ENCODE measurements at places on chromosomes 7 and 10.

DNA sequence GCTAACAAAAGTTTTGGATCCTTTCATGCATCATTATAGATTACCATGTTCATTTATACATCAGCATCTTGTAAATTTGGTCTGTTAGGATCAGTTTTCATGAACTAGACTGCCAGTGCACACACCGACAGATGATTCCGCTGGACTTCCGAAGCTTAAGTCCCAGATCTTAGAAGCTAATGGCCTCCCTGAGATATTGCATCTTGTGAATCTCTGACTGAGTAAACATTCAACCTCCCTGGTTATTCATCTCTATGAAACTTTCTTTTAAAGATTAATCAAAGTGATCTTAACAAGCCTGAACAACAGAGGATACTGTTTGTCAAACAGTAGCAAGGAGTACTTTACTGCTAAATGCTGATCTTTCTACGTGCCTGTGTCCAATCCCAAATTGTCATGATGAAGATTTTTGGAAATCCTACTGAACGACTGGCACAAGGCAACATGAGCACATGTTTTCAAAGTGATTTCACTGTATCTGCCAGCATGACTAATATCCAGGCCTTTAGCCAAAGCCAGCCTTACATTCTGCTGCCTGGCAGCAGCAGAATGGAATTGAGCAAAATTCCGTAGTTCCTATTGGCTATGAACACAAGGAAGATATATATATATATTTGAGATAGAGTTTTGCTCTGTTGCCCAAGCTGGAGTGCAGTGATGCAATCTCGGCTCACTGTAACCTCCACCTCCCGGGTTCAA, 91.3 kb upstream of the ANK3 start:
- no peak for DNase-seq

DNA sequence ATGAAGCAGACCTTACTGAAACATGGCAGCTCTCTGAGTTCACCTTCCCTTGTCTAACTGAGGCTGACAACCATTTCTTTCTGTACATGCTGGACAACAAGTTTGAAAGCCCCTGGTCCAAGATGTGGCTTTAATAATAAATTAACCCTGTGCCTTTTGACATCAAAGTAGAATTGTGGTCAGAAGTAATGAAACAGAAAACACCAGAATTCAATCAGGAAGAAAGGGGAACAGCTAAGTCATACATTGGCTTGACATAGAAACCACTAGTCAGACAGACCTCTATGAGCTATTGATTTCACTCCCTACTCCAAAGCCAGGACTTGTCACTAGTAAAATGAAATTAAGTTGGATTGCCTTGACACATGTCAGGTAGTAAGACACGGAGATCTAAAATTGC, 175.2 kb upstream of the ASAH2 start:
- DNase-seq: no peak

- no peak for DNase-seq
These were observed 77.6 kb downstream of the DENND2A start for GRCh38 chr7:140562926-140563481.

GRCh38 chr10:103055105-103055504, 137.0 kb downstream of the CNNM2 start:
- DNase-seq: no peak

DNA sequence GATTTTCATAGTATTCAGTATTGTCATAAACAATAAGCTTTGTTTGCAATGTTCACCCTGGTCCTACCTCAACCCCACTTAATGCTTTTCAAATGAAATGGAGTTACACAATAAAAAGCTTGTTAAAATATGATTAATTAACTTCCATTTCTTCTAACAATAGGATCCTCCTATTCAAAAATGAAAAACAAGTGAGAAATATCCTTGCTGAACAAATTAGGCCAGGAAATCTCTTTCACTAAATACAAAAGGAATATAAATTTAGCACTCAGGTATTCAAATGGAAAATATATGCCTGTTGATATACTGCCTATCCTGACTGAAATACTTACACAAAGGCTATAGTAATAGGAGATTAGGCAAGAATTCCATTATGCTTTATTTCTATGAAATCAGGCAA, 323.4 kb upstream of the GRM3 start:
- no peak for DNase-seq

DNA sequence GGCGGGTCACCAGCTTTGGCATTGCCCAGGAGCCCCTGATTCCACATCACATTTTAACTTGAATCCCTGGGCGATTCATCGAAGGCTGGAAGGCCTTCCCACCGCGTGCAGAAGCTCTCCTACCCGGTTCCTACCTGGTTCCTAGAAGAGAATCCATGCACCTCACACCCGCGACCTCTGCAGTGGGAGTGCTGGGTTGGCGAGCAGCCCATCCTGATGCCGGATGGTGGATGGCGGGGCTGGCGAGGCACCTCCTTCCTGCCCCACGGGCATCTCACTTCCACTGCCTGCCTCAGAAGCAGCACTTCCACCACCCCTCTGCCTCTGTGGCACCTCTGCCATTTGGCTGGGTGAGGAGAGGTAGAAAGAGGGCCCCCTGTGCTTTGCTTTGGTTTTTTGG, 32.0 kb downstream of the NUB1 start:
- DNase-seq: no peak

- DNase-seq: no peak
These were observed 595 bp upstream of the SUN1 start for GRCh38 chr7:831596-832166.

- DNase-seq: no peak
These were observed 18.9 kb downstream of the PLEKHS1 start for GRCh38 chr10:113770346-113770745.
